HFF-Myc (cell line): ENCODE measurements at places on chromosomes 12 and 14.
A peak's percentile ranks its signal among the peaks of the same experiment; 100 is the strongest.

GRCh38 chr14:58460772-58461171, 33.3 kb downstream of the KIAA0586 start:
- no peak for DNase-seq

- DNase-seq, result no peak
Observed at GRCh38 chr14:86626530-86626929, 1096.6 kb downstream of the FLRT2 start.

DNA sequence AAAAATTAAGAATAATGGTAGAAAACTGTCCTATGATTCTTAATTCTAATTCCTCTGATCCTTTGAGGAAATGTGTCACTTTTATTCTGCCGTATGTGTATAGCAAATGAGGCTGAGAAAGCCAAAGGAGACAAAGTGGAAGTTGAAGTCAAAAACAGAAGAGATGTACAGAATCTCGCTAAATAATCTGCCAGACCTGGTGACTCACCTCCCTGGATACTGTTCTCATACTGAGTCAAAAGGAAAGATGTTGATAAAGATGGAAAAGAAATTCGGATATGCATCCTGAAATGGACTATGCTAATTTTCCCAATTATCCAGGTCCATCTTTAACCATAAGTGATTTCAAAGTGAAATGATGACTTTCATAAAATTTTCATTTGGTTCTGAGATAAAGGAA, 92.5 kb downstream of the DUSP6 start:
- DNase-seq, result no peak

- DNase-seq, result no peak
Observed at GRCh38 chr12:111596985-111597830, 1.9 kb downstream of the ATXN2 start.

GRCh38 chr14:87331991-87332390, 661.0 kb downstream of the GALC start:
- peak; percentile 30 for DNase-seq

GRCh38 chr12:132433641-132434395, 56.1 kb upstream of the FBRSL1 start:
- DNase-seq, result no peak

DNA sequence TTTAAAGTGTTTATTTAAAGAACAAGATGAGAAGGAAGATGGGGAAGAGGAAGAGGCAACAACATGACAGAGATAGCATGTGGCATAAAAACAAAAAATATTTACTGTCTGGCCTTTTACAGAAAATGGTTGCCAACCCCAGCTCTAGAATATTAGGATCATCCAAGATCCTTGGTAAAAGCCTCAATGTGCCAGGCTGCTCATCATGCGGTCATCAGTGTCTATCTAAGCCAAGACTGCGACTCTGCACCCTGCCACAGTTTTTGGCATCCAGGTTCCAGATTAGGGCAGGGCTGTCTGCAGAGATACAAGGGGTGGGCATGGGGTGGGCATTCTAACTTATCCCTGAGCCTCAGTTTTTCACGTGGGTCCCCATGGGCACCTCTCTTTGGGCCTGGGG, 46.9 kb upstream of the CNTN1 start:
- no peak for DNase-seq

- DNase-seq, result no peak
Observed at GRCh38 chr14:28565345-28565744, 201.2 kb upstream of the FOXG1 start.

GRCh38 chr14:64688811-64689281, 15.4 kb upstream of the PLEKHG3 start:
- no peak for DNase-seq

DNA sequence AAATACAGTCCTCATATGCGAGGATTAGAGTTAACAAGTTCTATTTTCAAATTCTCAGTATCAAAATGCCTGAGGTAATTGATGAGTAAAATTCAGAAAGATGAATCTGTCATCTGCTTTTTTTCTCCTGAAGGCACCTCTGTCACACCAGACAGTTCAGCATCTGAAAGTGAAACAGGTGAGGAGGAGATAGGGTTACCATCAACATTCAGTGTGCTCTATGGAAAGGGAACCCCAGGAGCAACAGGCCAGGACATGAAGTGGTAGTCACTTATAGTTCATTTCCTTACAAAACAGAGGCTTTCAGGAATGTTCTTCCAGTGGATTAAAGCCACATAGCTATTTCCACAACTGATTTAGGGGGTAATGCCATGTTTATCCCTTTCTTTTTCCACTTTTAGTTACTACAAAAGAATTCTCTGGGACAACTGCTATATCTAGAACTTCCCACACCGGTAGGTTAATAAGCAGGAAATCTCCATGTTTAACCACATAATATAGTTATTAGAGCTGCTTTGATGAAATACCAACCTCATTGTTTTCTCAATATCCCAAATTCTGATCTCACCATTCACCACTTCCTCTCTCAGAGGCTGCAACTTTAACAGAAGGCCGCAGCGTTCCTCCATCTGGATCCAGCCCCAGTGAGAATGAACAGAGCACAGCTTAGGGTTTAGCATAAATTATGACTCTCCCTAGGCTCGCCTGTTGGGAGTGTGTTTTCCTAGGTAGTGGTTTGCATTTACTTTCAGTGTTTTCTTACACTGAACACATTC, 177.0 kb upstream of the CNTN1 start:
- no peak for DNase-seq

GRCh38 chr14:42311876-42312275, 705.2 kb downstream of the LRFN5 start:
- DNase-seq, result no peak

- DNase-seq, result no peak
Observed at GRCh38 chr14:71231521-71232393, 324.5 kb downstream of the PCNX1 start.

DNA sequence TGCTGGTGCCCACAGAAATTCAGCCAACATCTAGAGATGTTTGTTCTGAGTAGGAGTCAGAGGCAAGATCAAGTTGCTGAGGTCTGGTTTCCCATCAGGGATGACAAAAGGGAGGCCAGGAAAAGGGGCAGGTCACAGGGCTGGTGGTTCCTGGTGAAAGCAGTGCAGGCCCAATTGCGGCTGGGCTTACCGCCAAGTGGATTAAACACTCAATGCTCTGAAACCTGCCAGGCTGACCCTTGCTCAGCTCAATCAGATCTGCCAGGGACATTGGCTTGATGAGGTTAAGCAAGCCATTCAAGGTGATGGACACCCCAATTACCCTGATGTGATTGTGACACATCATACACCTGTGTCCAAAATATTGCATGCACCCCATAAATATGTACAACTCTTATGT, 5.5 kb upstream of the OAS1 start:
- DNase-seq, result no peak
